Peyer's patch (tissue), 4 donors: ENCODE measurements at places on chromosomes 11 and 22. TPM values are rescaled to one million over a fixed set of nuclear protein-coding genes. Genes with fewer than 3 reads are reported as not detected.

DNA sequence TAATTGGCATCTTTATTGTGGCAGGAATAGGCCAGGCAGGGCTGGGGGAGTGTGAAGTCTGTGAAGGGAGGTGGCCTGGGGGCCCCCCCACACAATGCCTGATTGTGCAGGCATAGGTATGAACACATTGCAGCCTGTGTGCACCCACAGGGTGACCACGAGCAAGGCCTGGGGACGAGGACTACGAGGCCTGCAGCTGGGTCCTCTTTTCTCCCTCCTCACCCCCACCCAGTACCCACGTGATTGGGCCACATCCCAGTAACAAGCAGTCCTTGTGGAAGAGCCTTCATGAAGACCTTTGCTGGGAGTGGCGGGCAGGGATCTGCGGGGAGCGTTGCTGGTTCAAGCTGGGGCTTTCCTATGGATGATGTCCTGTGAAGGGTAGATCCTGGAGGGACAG is 29.3 kb downstream of the ZBTB16 start:
- no peak for DNase-seq

GRCh38 chr11:73422886-73423285 is 46.7 kb downstream of the RELT start:
- no peak for DNase-seq

GRCh38 chr11:61046833-61047232 is 55.5 kb upstream of the CD5 start:
- no peak for DNase-seq

GRCh38 chr11:64720167-64720566 is 2.8 kb downstream of the NRXN2 start:
- no peak for DNase-seq

GRCh38 chr22:20218987-20219386 is 49.1 kb downstream of the RTN4R start:
- DNase-seq, result no peak

- no peak for DNase-seq
Measured at GRCh38 chr22:33492210-33492651, 428.0 kb downstream of the LARGE1 start.

- DNase-seq, result no peak
Measured at GRCh38 chr11:75635066-75635862, 33.6 kb downstream of the MAP6 start.

- peak; percentile 53 for DNase-seq
Measured at GRCh38 chr11:17410606-17411379, 22.3 kb upstream of the KCNJ11 start.

GRCh38 chr22:41968601-41969000 is 642 bp upstream of the SEPTIN3 start:
- peak; percentile 78 for DNase-seq

GRCh38 chr11:126233391-126233790 is 21.8 kb downstream of the FAM118B start:
- DNase-seq, result no peak

DNA sequence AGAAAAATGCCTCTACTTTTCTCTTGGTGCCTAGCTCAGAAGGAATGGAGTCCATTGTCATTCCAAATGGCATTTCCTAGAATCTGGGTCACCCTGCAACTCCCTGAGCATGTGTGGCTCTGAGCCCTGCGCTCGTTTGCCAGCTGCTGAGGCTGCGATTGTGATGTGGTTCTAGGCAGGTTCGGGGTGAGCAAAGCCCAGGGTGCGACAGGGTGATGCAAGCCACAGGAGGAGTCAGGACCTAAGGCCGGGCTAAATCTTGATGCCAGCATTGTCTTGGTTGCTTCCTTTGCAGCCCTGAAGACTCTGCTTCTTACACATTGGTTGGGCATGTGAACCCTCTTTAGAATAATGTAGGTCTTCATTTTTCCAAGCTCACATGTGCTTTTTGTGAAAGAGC is 131.0 kb downstream of the MORC2 start:
- DNase-seq, result peak; percentile 14

DNA sequence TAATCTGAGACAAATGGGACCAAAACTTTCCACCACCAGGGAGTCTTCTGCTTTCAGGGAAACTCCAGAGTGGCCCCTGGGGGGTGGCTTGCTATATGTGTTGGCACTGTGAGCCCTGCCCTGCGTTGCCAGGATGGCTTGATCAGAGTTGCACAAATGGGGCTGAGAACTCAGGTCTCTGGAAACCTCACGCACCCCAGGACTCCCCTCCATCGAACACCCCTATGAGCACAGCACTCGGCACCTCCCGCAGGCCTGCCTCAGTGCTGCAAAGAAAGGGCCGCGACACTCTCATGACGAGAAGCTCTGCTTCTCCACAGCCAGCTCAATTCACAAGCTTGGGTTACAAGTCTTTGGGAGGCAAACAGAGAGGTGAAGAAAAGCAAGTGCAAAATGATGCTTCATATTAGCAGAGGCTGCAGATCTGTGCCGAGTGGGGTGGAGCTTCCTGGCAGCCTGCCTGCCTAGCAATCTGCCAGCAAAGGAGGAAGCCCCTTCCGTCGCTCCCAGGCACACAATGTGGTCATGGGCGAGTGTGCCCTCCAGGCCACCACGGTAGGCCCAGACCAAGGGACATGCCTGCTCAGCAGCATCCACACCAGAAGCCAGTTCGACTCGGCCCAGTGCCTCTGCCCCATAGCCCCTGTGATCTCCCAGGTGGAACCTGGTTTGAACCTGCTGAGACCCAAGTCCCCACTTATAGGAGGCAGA is 55.7 kb downstream of the MYH9 start:
- DNase-seq, result peak; percentile 88

GRCh38 chr22:26409719-26410335 is 19.2 kb upstream of the ASPHD2 start:
- no peak for DNase-seq

DNA sequence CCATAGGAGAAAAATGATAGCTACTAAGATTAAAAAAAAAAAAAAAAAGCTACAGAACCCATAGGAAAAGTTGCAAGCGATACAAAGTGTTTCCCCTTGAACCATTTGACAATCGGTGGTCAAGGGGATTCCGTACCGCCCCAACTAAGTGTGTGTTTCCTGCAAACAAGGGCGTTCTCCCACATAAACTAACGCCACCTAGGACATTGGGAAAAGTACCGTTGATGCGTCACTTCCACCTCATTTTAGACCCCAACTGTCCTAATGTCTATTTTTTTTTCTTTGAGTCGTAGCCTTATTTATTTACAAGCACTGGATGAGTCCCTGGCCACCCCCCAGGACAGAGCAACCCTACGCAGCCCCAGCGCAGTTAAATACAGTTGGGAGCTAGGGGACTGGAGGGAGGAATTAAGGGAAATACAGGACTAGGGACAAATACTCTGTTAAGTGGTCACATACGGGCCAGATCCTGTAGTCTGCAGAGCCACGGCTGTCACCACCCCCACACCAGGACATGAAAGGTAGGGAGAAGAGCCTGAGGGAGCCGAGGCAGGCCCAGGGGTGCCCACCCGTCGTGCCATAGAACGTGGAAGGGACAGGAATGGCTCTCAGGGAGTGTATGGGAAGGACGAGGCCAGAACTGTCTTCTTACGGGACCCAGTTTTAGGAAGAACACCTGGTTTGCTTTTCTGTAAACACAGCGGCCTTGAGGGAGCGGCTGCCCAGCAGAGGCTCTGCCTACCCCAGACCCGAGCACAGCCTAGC is 19.0 kb downstream of the EIF1AD start:
- DNase-seq, result no peak

GRCh38 chr11:118147502-118147901 is 5.1 kb downstream of the SCN4B start:
- no peak for DNase-seq

- no peak for DNase-seq
Measured at GRCh38 chr11:63641727-63642126, 27.5 kb upstream of the PLAAT3 start.

DNA sequence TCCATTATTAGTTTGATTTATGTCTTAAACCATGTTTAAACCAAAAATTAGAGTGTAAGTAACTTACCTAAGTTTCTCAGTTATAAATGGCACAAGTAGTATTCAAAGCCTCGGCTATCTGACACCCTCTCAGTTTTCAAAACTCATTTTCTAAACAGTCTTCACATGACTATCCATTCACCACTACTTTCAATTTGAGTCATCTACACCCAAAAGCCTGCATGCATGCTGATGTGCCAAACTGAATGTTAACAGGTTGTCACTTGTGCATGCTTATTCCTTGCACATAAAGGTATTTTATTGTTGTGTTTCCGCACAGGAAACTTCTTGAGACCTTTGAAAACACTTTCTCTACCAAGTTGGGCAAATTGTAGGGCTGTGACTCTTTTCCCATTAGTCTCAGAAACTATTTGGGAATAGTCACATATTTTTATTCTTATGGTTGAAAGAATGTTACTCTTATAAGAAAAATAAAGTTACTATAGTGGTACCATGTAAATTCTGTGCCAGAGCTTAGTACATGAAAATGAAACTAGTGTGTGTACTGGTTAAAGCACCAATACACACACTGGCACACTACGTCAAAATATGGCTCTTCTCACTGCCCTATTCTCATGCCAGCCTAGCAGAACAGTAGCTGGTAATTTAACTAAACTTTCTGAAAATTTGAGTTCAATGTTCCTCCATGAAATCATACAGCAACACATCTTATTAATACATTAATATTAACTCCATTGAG is 2.2 kb upstream of the OR51E2 start:
- no peak for DNase-seq

UFD1 gene
- total RNA-seq, result 42.2 TPM

SLC22A8 gene
- not detected for total RNA-seq

CLTCL1 gene
- total RNA-seq, result 3.9 TPM

HIC2 gene
- total RNA-seq, result 5.4 TPM

RHOD gene
- 26.3 TPM for total RNA-seq

PACSIN2 gene
- total RNA-seq, result 58.0 TPM

MRGPRX4 gene
- total RNA-seq, result not detected

E2F8 gene
- 9.8 TPM for total RNA-seq
